ENCODE measurements at places on chromosomes 12 and 14.
A peak's percentile ranks its signal among the peaks of the same experiment; 100 is the strongest.

GRCh38 chr14:61625165-61625564, 70.1 kb upstream of the HIF1A start:
- no peak for DNase-seq

GRCh38 chr14:58082491-58083098, 69.4 kb downstream of the ARMH4 start:
- no peak for DNase-seq

DNA sequence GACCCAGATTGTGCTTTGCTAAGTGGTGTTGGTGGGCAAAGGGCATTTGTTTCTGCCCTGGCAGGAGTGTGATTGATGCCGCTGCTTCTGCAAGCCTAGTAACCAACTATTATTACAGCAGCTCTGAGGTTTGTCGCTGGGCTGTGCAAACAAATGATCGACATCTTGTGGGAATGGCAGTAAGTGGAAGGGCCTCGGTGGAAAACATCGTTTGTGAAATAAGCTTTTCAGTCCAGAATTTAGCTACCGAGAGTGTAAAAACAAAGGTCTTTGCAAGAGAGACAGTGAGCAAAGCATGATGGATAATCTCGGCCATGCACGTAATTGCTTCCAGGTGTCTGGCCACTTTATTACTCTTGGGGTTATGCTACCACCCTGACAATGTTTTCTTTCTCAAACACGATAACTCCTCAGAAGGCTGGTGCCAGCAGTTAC, 397.7 kb upstream of the PRICKLE1 start:
- DNase-seq, result no peak

GRCh38 chr12:116955382-116956021, 44.8 kb downstream of the FBXW8 start:
- DNase-seq, result peak; percentile 31

- DNase-seq, result peak; percentile 18
Observed at GRCh38 chr14:74875941-74876913, at the start of gene PROX2. PROX2 (minus strand) TSS chr14:74876145; CDS start chr14:74863834, 12,311 bp downstream.

GRCh38 chr14:61121355-61121787, 140.3 kb downstream of the SLC38A6 start:
- no peak for DNase-seq

DNA sequence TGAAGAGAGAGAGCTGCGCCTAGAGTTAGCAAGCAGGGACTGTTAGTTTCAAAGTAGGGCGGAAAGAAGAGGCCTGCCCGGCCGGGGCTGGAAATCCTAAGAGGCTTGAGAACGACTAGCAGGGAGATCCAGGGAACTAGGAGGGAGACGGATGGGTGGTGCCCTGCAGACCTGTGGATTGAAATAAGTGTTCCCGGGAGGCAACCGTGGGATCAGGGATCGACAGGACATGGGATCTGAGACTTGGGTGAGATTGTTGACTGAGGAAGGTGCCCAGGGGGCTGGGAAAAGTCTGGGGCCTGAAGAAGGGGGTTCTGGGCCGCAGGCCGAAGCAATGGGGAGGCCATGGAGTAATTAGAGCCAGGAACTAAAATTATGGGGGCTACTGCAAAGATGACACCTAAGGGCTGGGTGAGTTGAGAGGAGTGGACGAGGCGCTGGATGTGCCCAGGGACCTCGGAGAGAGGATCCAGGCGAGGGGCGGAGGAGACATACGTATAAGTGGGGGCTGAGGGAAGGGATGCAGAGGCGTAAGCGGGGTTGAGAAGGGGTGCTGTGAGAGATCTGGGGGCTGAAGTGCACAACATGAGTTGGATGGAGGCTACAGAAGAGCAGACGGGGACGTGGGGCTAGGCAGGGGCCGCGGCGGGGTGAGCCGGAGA, 635 bp downstream of the LTA4H start:
- no peak for DNase-seq

DNA sequence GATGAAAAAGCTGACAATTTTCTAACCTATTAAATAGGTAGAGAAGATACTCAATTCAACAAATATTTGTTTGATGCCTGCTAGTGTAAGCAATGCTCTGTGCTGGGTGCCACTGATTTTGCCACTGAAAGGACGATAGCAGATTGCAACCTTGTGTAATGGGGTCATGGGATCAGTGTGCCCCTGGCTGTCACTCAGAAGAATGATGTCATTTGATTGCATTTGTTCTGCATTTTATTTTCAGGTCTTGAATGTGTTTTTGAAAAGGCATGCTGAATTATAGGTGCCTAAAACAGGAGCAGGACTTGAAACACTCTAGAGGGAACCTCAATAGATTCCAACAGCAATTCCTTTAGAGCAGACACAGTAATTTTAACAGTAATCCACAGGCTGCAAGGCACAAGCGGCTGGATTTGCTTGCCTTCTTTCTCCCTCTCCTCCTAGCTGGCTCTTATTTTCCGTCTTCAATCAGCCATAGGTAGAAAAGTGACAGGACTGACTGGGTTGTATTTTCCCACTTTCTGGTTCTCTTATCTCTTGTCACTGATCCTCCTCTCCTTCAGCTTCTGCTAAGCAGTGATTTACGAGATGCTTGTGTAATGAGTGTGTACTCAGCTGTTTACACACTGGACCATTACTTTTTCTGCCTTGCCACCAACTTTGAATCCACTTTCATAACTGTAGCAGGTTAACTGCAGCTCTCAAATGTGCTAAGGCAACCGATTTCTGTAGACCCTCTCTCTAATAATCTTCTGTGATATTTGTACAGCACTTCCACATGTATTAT, 4.1 kb downstream of the PLXNC1 start:
- DNase-seq, result no peak

DNA sequence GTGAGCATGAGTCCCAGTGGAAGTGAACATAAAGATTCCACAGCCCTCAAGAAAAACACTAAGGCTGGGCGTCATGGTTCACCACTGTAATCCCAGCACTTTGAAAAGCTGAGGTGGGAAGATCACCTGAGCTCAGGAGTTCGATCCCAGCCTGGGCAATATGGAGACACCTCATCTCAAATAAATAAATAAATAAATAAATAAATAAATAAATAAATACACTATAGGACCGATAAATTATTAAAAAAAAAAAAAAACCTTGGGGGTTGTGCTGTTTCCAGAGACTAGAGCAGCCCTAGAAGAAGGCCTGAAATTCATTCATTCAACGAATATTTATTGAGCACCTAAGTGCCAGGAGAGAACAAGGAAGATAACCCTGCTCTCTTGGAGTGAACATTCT, 1.5 kb upstream of the KANSL2 start:
- no peak for DNase-seq

GRCh38 chr12:132190012-132190755, 45.9 kb downstream of the NOC4L start:
- DNase-seq, result no peak

DNA sequence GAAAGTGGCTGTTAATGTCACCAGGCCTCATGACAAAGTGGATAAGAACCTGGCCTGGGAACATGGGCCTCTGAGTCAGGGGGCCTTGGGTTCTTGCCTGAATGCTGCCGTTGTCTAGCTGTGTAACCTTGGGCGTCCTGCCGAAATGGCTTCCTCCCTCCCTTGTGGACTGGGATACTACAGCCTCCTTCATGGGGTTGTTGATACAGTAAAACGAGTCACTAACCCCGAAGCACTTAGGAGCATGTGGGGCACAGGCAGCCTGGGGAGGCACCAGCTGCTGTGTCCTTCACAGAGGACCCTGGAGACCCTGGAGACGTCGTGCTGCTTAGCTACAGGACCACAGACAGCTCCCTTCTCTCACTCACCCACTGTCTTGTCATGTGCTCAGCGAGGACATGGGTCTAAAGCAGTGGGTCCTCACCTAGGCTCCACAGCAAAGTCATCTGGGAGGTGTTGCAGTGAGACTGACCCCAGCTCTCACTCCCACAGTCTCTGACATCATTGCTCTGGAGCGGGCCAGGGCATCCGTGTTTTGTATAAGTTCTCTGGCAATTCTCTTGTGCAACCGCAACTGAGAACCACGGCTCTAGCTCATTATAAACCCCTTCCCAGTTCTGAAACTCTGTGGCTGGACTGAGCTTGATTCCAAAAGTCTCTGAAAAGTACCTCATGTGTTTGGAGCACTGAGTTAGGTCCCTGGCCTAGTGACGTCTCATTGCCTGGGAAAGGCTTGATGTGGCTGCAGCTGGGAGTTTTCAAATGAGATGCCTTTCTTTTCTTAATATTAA, 42.1 kb downstream of the SERPINA3 start:
- DNase-seq, result no peak

GRCh38 chr12:106804668-106805067, 30.2 kb downstream of the RIC8B start:
- DNase-seq, result no peak

DNA sequence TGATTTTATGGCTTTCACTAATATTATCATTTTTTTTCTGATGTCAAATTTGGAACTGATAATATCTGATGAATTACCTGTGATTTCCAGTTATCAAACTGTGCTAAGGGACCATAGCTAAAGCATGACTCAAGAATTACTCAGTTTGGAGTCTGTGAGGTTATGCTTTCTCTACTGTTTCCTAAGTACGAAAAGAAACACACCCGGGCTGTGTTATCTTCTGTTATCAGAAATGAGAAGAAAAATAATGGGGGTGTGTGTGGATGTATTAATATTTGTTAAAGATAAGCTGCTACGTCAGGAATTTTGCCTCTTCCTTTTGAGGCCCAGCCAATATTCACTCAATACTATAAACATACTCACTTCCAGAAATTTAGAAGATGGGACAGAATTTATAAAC, 1401.9 kb upstream of the FLRT2 start:
- DNase-seq, result no peak

DNA sequence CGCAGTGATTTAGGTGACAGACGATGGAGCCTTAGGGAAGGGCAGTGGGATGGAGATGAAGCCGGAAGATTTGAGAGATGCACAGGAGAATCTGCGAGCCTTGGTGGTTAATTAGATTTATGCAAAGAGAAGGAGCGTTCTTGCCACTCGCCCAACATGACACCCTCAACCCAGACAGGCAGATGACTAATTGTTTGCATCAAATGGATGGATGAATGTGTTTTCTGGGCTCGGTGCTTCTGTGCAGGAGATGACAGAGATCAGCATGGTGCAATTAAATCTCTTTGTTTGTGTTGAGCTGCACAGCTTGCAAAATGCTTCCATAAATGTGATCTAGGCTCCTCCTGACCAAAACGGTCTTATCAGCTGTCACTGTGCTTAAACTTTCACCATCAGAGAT, 202.3 kb upstream of the PRMT8 start:
- DNase-seq, result no peak

- no peak for DNase-seq
Observed at GRCh38 chr12:98869886-98870503, 224.9 kb downstream of the APAF1 start.

DNA sequence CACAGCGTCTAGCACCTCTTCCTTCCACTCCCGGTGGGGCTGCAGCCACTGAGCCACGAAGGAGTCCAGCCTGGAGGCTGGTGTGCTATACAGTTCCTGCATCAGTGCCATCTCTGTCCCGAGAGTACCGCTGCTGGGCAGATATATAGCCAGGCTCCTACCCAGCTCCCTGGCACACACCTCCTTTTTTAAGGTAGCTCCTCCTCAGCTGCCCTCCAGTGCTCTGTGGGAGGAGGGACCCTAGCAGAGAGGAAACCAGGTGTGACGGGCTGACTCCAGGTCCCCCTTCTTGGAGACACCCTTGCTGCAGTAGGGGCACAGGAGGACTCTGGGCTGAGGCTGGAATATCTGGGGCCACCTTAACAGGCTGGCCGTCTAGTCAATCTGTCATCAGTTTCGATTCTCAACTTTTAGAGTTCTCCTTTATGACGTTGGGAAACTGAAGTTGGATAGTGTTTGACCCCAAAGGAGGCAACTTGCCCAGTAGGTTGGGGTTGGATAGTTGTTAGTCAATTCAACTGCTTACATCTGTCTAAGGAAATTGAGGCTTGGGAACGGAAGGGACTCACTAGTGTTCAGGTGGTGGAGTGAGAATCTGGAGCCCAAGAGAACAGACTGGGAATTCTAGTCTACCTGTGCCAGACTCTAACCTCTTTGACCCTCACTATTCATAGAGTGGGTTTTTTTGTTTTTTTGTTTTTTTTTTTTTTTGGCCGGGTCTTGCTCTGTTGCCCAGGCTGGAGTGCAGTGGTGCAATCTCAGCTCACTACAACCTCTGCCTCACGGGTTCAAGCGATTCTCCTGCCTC, at the start of gene OASL:
OASL (minus strand) TSS at position 386 of the 808 bp plus-strand sequence; CDS start at position 111, 275 bp downstream.
- DNase-seq, result peak; percentile 53

GRCh38 chr14:101875727-101876554, 88.4 kb upstream of the DYNC1H1 start:
- DNase-seq, result no peak

GRCh38 chr12:122471324-122472226, 29.2 kb downstream of the ZCCHC8 start:
- peak; percentile 53 for DNase-seq

- no peak for DNase-seq
Observed at GRCh38 chr12:71552728-71553501, 110.7 kb downstream of the ZFC3H1 start.

- DNase-seq, result no peak
Observed at GRCh38 chr12:92732716-92733115, 29.9 kb downstream of the PLEKHG7 start.

GRCh38 chr12:10960211-10960610, 21.1 kb upstream of the TAS2R14 start:
- no peak for DNase-seq

GRCh38 chr12:3594966-3595365, 104.0 kb downstream of the PRMT8 start:
- DNase-seq, result no peak

DNA sequence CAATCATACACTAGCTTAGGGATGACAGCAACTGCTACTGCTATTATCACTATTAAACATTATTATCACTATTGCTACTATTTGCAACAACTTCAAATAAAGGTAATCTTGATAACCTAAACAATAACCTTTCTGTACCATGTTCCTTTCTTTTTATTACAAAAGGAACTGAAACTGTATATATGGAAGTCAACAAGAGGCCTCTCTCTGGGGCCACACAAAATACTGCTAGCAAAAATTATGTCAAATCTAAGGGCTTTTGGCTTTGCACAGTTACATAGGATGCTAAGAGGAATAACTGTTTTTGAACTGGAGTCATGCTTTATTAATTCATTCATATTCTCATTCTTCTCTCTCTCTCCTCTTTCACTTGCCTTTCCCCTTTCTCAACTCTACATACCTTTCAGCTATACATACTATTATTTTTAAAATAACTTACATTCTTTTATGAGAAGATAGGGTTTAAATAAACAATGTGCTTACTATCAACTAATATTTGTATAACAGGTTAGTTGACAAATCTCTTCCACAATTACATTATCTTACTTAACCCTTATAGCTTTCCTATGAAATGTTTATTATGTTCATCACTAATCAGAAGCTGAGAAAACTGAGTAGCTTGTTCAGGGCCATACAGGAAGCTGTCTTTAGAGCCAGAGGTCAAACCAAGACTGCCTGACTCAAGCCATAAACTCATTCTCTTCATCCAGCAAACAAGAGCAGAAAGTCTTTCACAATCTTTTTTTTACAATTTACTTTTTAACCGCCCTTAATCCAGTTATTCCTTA, 25.7 kb downstream of the SPTSSA start:
- no peak for DNase-seq

GRCh38 chr12:124045671-124046455, 72.8 kb downstream of the ZNF664 start:
- DNase-seq, result no peak

DNA sequence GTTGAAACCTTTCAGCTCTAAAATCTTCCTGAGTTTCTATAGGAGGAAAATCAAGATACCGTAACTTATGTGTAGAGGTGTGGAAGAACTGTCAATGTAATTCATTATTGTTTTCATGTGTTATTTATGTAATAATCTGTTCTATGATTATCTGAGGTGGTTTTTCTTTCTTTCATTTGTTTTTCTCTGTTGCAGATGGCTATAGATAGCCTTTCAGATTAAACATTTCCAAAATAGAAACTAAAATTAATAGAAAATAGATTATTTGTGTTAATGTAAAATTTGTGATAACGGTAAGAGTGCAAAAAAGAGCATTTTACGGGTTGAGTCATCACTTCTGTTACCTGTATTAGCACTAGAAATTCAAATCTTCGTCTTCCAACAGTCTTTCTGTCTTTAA, 128.8 kb downstream of the SYNE2 start:
- no peak for DNase-seq
